Mucosa of gallbladder (tissue), 1 donor: ENCODE measurements at places on chromosomes 6 and 20. TPM values are rescaled to one million over a fixed set of nuclear protein-coding genes. Genes with fewer than 3 reads are reported as not detected.

The FOXA2 gene
- 35.6 TPM for total RNA-seq

The MPIG6B gene
- 0.37 TPM for total RNA-seq

The FAXC gene
- 7.3 TPM for total RNA-seq

The GSTA2 gene
- 113 TPM for total RNA-seq

The DEFB116 gene
- total RNA-seq: not detected

The HLA-DPA1 gene
- 185 TPM for total RNA-seq

The CYP21A2 gene
- total RNA-seq: 1.3 TPM

The FHL5 gene
- total RNA-seq: 4.3 TPM

The MYBL2 gene
- 1.6 TPM for total RNA-seq

The ADGRF1 gene
- total RNA-seq: 10.4 TPM

The FAM83C gene
- total RNA-seq: not detected

The WFDC2 gene
- 144 TPM for total RNA-seq

DNA sequence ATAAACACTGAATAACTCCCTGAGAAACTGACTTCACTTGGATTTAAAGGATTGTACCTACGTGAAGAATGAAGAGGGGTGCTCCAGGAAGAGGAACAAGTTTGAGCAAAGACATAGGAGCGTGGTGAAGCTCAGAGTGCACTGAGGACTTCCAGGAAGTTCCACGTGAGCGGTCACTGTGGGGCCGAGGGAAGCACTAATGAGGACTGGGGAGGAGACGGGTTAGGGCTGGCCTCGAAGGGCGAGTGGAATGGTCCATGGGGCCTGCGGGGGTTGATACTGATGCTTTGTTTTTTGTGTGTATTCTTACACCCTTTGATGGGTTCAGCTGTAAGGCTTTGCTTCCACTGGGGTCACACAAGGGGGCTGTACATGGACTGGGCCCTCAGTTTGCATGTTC lies 91.9 kb downstream of the CDH4 start:
- no peak for DNase-seq

DNA sequence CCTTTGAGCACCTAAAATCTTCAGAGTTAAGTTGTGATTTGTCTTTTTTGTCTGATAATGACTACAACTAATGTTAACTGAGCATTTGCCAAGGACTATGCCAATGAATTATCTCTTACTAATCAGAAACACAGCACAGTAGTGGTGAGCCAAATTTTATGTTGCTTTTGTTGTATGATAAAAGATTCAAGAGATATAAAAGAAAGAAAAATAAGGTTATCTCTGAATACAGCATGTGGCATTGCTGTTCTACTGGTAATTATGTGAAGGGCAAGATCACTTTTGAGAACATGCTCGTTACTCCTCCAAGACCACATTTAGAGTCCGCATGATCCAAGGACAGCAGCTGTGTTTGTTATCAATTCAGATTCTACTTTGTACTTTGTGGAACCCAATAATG lies 133.4 kb upstream of the MYLIP start:
- no peak for DNase-seq

DNA sequence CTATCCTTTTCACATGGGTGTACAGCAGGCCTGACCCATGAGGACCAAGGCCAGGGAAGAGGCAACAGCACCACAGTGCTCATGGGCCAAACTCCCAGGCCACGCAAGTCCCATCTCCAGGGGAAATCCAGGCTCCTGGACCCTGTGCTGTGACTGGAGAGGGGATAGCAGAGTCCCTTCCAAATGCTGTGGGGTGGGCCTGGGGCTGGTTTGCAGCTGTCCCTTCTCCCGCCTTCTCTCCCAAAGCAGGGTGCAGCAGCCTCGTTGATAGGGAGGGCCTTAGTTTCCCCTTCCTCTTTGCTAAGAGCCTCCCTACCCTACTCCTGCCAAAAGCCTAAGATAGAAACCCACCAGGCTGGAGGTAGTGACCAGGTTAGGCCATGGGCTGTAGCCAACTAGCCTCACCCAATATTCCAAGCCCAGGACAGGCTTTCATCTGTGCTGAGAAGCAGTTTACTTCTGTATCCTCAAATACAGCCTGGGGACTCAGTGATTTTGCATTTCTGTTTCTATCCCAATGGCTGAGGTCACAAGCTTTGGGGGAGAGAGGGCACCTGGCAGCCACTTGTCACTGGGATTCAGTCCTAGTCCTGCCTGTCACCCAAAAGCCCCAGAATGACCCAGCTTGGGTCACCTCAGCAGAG lies 1.4 kb downstream of the CTSZ start:
- DNase-seq: no peak

DNA sequence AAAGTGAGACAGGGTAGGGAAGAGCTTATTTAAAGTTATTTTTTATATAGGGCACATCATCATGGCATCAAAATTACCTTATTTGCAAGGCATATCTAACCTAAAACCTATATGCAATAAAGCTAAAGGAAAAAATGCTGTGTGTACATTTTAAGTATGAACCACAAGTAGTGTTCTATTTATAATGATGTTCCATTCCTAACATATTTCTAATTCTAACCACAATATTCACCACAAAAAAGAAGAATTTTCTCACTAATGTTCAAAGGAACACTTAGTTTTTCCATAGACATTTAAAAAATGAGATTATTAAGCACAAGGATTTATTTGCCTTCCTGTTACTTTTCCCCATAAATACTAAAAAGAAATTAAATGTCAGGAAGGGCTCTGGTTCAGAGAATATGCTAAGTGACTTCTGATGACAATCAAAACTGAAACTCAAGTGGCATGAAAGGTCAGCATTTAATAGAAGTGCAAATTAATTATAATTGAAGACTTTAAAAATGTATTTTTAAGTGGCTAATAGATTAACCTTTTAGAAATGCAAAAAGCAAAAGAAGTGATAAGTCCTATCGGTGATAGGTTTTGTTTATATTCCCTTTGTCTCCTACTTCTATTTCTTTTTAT lies 25.1 kb downstream of the GPR63 start:
- no peak for DNase-seq

GRCh38 chr20:13638162-13638495 lies 603 bp downstream of the TASP1 start:
- DNase-seq: no peak

- DNase-seq: no peak
Observed at GRCh38 chr6:138242987-138243592, 24.8 kb upstream of the PBOV1 start.

DNA sequence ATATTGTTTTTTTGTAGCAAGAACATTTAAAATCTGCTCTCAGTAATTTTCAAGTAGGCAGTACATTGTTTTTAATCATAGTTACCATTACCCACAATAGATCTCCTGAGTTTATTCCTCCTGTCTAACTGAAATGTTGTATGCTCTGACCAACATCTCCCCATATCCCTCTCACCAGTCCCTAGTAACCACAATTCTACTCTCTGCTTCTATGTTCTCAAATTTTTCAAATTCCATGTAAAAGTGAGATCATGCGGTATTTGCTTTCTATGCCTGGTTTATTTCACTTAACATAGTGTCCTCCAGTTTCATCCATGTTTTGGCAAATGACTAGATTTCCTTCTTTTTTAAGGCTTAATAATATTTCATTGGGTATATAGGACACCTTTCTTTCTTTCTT lies 300.5 kb downstream of the KCNQ5 start:
- no peak for DNase-seq

GRCh38 chr6:43980004-43980795 lies 147.1 kb downstream of the MRPL14 start:
- DNase-seq: no peak

GRCh38 chr20:13141546-13141945 lies 79.5 kb upstream of the ISM1 start:
- DNase-seq: peak; percentile 14

- no peak for DNase-seq
Observed at GRCh38 chr20:11569163-11569562, 348.5 kb upstream of the BTBD3 start.

DNA sequence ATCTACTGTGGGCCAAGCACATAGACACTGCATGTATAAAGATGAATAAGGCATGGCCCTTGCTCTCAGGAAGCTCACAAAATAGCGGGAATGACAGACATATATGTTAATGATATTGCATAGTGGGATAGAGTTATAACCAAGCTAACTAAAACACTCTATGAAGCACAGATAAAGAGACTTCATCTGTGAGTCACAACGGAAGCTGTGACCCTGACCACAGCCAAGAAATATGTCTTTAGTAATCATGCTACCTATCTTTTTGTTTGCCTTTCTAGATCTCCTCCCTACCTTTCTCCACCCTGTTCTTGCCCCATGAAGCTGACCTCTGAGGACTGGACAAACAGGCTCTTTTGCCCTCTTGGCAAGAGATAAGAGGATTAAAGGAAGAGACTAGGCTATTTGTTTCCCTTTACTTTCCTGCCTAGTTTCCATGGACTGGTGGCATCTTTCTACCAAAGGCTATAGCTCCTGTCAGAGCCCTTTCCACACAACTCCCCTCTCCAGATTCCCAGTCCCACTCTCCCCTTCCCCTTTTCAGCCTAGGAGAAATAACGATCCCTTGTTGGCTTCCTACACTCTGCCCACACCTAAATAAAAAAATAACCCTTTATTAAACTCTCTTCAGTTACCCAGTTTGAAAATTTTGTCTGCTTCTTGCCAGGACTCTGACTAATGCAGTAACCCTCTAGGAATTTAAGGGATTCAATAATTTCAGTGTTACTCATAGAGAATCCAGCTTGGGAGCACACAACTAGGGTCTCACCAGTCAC lies 504.9 kb upstream of the MARCKS start:
- peak; percentile 55 for DNase-seq

DNA sequence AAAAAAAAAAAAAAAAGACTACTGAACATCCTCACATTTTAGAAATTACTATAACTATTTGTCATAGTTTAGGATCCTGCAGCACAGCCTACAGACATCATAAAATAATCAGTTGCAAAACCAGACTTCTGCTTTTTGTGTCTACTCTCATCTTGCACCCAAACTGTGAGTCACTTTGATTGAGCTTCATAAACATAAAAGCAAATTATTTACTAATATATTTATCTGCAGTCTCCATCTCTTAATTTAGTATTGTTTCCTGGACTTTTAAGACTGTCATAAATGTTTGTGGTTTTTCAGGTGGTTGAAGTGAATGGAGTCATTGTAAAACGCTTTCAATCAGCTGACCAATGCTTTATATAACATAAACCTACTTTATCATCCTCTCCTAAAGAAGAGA lies 14.8 kb upstream of the CALHM6 start:
- DNase-seq: no peak

GRCh38 chr6:159212028-159212427 lies 42.8 kb downstream of the FNDC1 start:
- no peak for DNase-seq

DNA sequence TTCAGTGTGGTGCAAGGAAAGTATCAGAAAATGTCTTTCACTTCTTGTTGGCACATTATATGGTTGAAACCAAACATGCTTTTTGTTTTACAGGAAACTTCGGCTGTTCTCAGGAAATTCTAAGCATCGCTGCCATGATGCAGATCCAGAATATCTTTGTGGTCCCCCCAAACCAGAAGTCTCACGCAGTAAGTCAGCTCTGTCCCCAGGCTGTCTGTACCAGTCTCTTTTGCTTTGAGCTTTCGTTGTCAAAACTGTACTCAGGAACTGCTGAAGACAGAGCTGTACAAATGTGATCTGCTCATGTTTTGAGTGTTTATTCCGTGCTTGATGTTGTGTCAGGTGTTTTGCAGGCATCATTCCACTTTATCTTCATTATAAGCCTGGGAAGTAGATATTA lies 59.6 kb downstream of the DHX35 start:
- no peak for DNase-seq

DNA sequence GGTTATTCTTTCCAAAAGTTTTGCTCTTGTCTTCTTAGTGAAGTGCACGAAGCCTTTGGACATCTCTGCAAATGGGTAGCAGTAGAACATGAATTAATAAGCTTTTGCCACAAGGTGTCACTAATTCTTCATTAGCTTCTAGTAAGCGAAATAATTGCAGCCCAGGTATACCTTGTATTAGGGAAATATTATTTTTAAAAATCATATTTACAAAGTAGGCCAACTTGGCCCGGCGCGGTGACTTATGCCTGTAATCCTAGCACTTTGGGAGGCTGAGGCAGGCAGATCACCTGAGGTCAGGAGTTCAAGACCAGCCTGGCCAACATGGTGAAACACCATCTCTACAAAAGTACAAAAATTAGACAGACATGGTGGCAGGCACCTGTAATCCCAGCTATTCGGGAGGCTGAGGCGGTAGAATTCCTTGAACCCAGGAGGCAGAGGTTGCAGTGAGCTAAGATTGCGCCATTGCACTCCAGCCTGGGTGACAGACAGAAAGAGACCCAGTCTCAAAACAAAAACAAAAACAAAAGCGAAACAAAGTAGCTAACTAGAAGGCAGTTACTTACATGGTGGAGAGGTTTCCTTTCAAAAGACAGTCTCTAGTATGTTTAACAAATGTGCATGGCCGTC lies 8.8 kb upstream of the RSPH3 start:
- DNase-seq: no peak

GRCh38 chr20:57659517-57660180 lies 39.4 kb upstream of the ZBP1 start:
- DNase-seq: no peak

DNA sequence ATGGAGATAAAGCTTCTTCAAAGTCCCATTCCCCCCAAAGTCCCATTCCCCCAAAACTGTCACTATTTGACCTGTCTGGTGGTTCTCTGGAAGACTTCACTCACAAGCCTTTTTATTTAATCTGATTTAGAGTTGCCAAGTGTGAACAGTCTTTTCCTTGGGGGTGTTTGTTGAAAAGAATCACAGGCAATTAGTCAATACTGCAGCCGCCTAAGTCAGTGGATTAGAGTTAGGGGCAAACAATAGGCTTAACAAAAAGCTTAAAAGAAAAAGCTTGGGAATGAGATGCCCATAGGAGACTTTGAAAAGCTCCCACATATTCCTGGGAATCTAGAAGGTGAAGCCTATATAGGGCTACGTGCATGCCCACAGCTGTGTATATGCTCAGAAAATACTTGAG lies 8.0 kb upstream of the RIPOR2 start:
- no peak for DNase-seq

- DNase-seq: no peak
Observed at GRCh38 chr6:152063170-152063921, 255.9 kb downstream of the ESR1 start.

DNA sequence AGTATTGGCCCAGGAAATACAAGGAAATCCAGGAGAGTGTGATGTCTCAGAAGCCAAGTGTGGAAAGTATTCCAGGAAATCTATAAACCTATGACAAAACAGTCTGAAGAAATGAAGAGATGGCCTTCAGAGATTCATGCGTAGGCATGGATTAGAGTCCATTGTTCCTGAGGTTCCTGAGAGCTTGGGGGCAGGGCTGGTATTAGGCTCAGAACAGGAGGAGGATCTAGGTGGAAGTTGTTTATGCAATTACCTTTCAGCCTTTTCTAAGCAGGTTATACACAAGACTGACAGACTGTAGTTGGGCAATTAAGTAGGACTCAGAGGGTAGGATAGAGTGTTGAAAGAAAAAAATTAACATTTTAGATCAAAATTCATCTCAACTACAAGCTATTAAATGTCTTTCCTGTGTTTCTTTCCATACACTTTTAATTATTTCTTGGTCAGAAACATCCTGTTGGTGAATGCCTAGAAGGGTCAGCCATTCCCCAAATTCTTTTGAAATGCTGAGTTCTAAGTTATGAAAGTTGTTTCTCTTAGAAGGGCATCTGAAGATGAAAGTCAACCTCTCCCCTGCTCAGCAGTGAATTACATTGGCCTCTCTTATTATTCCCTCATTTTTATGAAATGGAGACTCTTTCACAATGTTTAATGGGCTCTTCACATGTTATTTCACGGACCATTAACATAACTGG lies 201.2 kb upstream of the MYLIP start:
- no peak for DNase-seq
